Stimulated activated CD4-positive, alpha-beta T cell treated with anti-CD3 and anti-CD28 coated beads, TNF-alpha, amount 100 ng/mL, for 4 hours (primary cell): ENCODE measurements at places on chromosomes 1 and 21.

DNA sequence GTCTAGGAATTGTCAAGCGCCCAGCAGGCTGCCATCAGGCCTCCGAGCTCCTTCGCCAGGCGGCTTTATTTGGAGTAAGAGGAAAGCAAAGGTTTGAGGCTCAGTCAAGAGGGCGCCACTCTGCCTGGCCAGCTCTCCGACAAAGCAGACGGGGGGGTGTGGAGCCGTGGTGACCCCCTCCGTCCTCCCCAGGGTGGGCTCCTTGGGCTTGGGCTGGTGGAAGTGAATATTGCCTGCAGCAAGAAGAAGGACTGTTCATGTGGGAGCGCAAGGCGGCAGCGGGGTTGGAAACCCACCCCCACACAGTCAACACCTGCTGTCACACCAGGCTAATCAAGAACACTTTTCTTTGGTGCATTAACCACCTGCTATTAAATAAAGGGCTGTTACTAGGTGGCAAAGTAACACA is 14.6 kb downstream of the EPHX1 start:
- DNase-seq = no peak

- no peak for DNase-seq
Measured at GRCh38 chr21:44423941-44424607, 31.2 kb upstream of the LRRC3 start.

DNA sequence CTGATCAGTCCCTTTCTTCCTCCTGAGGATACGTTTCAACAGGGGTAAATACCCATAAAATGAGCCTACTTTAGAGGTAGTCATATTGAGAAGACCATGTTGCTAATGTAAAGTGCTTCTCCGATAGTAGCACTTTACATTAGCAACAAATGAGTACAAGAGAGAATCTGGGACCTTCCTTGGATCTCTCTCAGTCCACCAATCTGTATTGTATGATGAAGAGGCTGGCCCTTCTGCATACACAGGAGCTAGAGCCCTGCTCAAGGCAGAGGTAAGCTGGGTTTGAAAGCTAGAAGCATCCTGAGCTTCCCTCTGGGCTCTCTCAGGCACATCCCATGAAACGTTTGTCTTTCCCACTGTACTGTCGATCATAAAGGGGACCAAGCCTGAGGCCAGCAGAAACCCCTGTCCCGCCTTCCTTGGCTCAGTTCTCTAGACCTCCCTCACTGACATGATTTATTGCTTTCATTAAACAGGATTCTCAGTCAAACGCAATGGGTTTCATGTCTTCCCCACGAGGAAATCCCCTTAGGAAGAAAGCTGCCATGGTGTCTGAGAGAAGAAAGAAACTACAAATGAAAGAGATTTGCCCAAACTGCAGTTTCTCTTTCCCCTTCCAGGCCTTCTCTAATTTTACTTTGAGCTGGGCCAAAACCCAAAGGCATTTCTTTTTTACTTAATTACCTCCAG is 62.8 kb upstream of the BCAR3 start:
- no peak for DNase-seq

DNA sequence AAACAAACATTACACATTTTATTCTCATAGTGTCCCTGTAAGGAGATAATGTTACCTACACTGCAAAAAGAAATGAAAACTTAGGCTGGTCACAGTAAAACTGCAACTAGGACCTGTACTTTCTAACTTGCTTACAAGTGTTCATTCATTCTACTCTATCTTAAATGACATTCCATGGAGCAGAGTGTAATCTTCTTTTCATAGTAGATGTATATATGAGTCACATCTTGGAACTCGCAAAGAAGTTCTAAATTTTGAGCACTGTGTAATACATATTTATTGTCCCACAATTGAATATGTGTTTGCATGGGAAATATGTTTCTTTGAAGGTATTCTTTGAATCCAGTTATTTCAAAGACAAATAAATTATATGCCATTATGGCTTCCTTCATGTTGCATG is 1258.5 kb upstream of the ADGRL2 start:
- DNase-seq = no peak

- no peak for DNase-seq
Measured at GRCh38 chr1:193538003-193538354, 351.6 kb upstream of the B3GALT2 start.

DNA sequence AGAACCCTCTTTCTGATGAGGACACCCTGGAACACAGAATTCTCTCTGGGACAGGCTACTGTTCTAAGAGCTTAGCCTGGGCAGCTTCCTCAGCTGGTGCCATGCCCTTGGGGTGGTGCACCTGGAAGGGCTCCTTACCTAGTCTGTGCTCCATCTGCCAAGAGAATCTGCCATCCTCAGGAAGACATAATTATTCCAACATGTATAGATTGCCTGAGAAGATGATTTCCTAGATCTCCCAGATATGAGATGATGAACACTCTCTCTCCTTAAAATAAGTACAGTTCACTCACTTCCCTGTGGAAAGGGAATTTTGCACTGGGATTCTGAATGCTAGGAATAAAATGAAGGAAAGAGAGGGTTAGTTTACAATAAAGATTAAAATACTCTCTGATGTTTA is 87.6 kb downstream of the NENF start:
- no peak for DNase-seq

- no peak for DNase-seq
Measured at GRCh38 chr1:24085007-24085406, 26.9 kb downstream of the MYOM3 start.
